ENCODE measurements at places on chromosomes 11 and 22. TPM values are rescaled to one million over a fixed set of nuclear protein-coding genes. Genes with fewer than 3 reads are reported as not detected.

PRDM11 gene
- 14.2 TPM for polyA plus RNA-seq

GRCh38 chr11:73416786-73417185, 40.6 kb downstream of the RELT start:
- no peak for DNase-seq

DNA sequence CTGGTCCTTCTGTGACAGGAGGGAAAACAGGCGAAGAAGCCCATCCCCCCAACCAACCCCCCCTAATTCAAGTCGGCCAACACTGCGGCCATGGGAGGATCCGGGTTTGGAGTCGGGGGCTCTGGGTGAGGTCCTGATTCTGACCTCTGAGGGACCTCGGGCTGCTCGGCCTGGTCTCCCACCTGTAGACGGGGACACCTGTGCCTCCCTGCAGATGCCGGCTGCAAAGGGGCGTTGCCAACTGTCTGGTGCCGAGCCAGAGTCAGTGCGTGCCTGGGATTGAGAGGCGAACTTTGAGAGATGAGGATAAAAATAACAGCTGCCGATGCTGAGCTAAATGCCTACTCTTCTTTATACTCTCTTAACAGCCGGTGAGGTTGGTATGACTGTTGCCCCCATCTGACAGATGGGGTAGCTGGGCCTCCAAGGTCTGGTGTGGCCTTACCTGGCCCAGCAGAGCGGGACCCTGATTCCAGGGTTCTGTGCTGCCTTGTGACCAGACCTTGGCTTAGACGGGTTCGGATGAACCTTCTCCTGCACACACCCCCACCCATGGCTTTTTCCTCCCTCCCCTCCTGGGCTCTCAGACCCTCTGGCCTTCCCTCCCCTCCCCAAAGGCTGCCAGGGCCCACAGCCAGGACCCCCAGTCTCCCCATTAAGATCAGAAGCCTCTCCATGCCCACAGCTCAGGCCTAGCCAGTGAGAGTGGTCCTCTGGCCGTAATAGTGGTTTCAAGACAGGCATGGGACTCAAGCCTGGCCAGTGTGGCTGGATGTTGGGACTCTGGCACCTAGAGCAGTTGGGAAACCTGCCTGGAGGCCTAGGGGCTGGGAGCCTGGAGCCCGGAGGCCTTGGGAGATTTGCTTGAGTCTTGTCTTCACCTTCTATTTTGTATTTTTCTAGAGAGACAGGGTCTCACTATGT, 41.7 kb downstream of the KCNJ4 start:
- DNase-seq = no peak

- no peak for DNase-seq
Measured at GRCh38 chr11:119758291-119758690, 29.3 kb upstream of the NECTIN1 start.

- no peak for DNase-seq
Measured at GRCh38 chr11:62432695-62433094, 13.9 kb downstream of the SCGB1A1 start.

- DNase-seq = no peak
Measured at GRCh38 chr22:49525801-49526535, 301.7 kb downstream of the BRD1 start.

- DNase-seq = no peak
Measured at GRCh38 chr22:25176799-25177198, 22.9 kb upstream of the CRYBB3 start.

SMIM35 gene
- polyA plus RNA-seq = 0.51 TPM

FRMD8 gene
- polyA plus RNA-seq = 17.9 TPM

DNA sequence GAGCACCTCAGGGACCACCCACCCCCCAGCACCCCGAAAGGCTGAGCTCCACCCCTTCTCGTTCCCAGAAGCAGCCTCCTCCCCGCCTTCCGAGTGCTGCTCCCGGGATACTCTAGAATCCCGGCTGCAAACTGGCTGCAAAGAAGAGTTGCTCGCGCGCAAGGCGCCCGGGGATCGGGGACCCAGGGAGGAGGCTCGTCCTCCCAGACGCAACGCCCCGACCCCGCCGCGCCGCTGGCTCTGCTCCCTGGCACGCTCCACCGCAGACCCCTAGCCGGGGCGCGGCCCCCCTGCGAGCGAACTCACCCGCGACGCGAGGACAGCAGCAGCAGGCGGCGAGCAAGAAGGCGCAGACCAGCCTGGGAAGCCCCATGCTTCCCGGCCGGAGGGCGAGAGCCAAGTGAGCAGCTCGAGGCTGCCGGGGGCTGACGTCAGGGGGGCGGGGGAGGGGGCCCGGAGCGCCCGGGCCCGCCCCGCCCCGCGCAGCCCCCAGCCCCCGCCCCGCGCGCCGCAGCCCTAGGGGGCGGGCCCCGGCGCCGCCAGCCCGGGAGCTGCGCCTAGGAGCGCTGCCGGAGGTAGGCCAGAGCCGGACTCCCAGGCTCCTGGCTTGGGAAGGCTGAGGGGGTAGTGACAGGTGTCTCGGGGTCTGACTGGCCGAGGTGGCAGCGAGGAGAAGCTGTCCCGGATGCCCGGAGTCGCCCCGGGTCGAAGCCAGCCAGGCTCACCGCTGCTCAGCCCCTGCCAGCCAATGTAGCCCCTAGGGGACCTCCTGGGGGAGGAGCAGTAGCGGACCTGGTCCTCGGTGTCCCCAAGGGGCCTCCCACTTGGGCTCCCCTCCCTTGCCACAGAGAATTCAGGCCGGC, at the start of gene MCAM:
Gene MCAM, minus strand, starts transcription at position 402 of the 863 bp plus-strand sequence. Its CDS starts 29 bp downstream, at position 373.
- no peak for DNase-seq
